Astrocyte of the spinal cord (primary cell): ENCODE measurements at places on chromosomes 7 and 10.

GRCh38 chr7:132838313-132838712, 243.6 kb downstream of the CHCHD3 start:
- DNase-seq = no peak

- DNase-seq = no peak
These were observed 555.4 kb upstream of the POM121L12 start for GRCh38 chr7:52479990-52480389.

DNA sequence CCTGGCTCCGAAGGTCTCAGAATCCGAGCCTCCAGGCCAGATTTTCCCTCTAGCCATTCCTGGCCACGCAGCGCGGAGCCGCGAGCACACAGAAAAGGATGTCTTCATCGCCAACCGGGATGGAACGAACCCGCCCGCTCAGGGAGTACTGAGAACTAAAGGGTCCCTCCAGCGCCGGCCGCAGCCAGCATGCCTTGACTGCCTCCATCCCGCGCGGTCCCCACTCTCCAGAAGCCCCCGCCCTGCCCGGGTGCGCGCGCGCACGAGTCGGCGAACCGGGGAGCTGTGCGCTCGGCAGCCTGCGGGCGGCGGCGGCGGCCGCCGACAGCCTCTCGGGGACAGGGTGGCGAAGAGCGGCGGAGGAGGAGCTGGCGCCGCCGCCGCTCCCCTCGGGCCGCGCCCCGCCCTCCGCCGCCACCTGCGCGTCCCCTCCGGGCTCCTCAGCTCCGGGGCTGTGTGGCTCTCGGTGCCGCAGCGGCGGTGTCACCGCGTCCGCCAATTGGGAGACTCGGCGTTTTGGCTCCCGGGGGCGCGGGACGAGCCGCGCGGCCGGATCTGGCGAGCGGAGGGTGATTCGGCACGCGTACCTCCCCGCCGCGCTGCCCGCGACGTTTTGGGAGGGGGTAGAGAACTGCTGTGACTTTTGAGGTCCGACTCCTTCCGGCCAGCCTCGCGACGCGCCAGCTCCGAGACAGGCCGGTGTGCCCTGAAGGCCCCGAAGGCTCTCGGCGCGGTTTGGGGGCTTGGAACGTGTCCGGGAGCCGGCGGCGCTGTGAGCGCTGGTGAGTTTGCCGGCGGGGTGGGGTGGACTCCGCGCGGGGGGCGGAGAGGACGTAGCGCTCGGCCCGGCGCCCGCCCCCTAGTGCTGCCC, 453 bp upstream of the GALNT17 start:
- DNase-seq = peak; percentile 1

DNA sequence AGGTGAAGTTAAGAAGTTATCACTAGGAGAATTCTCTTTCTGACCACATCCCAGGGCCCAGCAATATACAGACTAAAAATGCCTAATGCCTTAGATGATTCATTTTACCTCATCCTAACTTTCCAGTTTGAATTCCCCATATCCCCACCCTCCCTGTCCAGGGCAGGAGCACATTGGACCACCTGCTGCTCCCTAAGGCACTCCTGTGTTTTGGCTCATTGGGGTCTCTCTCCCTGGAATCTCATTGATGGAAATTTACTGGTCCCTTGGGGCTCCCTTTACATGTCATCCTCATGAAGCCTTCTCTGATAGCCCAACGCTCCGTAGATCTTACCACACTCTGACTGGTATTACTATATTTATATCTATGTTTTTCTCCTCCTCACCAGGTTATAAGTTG, 2.7 kb downstream of the IL2RA start:
- DNase-seq = no peak

- DNase-seq = peak; percentile 67
These were observed 181.4 kb downstream of the ARID5B start for GRCh38 chr10:62082729-62083411.

DNA sequence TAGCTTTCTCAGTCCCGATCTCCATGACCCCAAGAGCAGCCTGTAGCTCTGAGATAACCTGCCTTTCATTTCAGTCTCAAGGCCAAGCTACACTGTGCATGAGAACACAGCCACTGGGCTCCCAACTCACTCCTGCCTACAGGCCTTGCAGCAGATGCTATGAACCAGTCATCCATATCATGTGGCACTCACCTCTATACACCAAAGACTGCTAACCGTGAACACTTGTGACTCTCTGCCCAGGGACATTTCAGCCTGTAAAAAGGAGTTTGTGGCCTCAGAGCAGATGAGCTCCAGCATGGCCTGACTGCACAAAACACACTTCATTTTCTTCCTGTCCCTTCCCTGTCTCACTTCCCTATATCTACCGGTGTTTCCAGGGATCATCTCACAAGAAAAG, 56.9 kb upstream of the NPY start:
- DNase-seq = no peak

DNA sequence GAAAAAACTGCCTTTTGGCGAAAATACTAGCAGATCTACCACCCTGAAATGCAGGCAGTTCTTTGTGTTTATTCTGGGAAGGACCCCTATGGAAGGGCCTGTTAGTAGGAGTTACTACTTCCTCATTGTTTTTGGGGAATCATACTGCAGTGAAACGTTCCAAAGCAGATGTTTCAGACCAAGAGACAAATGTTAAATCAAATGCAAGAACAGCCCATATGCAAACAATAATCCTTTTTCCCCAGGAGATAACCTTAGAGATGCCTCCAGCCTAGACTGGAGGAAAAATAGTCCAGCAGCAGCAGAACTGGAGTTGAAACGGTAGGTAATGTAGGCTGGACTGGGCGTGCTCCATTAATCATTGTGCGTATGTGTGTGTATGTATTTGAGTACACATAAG, 65.9 kb upstream of the VWDE start:
- no peak for DNase-seq

- no peak for DNase-seq
These were observed 152.8 kb upstream of the LRRN3 start for GRCh38 chr7:110938165-110938564.

DNA sequence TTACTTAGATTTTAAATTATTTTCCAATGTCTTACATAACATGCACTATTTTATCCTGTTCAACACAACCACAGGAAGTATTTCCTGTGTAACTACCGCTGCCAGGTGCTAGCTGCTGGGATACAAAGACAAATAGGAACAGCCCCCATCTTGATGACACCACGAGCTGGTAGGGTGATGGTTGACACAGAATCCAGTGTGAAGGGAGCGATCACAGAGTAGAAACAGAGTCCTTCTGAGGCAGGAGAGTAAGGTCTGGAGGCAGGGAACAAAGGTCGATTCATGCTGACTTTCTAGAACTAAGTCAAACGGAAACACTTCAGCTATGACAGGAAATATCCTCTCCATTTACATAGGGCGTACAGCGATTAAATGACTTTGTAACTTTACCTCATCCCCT, 232.3 kb downstream of the ADAM12 start:
- DNase-seq = no peak

DNA sequence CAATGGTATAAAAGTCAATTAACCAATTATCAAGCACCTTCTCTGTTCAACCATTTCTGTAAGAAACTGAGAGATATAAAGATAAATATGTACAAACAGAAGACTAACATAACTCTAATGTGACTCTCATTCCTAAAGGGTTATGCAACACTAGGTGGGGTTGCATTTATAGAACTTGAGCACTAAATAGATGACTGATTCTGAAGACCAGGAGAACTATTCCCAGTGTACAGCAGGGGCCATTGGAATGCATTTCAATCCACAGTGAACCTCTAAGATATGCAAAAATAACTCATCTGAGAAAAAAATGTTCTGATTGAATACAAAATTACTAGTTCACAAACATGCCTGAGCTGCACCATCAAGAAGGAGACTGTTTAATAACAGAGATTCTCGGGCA, 341.2 kb upstream of the STEAP1 start:
- no peak for DNase-seq

DNA sequence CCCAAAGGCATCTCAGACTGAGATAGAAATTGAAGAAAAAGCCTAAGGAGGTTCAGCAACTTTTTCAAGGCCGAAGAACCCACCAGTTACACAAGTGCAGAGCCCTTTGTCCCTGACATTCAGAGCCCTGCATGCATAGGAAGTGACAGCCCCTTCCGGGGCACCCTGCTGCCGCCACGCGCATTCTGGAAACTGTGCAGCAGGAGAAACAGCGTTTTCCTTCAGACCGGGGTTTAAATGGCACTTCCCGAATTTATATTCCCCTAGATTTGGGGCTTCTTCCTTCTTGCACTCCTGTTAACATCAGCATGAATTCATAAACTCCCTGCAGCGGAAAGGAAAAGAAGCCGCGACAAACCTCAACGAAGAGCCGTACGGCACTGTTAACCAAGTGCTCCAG, 190.5 kb upstream of the C7orf33 start:
- no peak for DNase-seq

DNA sequence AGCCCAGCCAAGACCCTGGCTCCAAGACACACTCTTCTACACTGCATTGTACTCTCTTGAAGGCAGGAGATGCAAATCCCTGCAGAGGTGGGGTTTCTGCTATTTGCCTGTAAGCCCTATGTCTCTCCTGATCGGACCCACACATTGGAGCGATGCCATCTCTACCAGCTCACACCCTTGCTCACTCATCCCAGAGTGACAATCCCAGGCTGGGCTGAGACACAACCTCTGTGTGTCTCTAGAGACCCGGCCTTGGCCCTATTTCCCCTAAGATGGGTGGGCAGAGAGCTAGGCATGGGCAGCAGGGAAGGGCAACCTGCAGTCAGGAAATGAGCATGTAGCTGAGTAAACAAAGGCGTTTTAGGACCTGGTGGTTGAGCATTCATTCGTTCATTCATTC, 25.6 kb downstream of the CCDC3 start:
- DNase-seq = no peak

DNA sequence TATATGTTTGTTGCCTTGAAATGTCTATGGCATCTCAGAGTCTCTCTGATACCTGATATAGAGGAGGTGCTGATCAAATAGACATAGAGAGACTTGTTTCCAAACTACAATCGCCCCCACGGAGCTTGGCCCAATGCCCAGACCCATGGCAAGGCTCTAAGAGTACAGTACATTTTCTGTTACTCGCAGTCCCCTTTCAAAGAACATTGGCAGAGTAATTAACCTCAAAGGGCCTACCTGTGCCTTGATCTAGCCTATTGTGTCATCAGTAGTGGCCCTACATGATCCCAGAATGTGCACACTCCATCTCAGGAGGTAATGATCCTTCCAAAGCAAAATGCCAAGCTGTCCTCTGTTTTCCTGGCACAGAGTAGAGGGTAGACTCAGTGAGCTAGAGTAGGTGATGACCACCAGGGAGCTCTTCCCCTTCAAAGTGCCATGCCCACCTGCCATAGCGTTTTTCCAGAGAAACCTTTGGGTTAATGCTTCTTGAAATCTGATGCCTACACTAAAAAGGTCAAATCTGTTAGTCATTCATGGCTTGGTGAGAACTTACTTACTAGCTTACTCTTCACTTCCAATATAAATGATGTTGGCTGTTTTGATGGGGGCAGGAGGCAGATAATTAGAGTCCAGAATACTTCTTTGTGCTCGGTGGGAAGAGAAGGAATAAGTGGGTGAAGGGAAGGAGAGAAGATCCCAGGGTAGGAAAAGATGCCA, 41.2 kb upstream of the ACSL5 start:
- DNase-seq = peak; percentile 3

DNA sequence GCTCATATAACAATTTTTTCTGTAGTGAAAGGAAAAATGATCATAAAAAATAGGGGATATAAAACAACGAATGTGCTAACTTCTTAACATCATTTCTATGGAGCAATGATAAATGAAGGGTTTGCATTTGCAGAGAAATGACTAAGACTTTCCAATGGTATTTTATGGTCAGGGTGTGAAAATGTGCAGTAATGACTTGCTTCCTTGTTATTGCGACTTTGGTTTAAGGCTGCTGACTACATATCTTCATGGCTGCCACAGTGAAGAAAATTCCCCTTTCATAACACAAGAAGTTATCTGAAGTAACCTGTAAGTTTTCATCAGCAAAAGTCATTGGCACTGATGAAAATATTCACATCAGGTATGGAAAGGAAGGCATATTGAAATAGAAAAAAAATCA, 166.1 kb upstream of the NRG3 start:
- no peak for DNase-seq

GRCh38 chr10:132334631-132335188, 2.7 kb downstream of the LRRC27 start:
- no peak for DNase-seq

- DNase-seq = no peak
These were observed 67.7 kb downstream of the NSUN6 start for GRCh38 chr10:18583575-18584270.

DNA sequence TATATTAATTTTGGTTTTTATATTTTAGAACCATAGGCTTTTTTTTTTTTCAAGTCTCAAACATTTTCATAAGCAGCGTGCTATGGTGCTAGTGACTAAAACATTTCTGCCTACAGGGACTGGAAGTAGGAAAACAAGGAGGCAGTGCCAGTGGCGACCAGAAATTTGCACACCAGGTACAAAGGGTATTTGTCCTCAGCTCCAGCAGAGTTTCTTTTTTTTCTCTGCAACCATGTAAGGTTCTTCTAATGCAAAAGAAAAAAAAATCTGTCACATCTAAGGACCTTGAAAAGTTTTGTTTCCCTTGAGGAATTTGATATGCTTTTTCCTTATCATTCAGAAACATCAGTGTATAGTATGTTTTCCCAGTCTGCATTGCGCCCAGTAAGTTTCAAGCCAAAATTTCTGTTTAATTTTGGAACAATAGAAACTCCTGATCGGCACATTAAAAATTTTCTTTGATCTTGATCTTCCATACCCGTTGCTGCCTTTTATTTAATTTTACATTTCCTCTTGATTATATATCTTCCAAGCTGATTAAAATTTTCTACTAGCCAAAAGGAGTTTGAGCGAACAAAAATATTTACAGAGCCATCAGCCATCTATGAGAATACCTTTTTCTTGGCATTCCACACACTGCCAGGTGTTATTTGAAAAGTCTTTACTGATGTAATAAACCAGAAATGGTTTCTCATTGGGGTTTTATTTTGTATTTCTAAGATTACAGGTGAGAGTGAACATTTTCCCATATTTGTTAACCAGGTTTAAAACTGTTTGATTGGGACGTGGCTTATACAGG, 956 bp upstream of the KLHDC10 start:
- DNase-seq = no peak

DNA sequence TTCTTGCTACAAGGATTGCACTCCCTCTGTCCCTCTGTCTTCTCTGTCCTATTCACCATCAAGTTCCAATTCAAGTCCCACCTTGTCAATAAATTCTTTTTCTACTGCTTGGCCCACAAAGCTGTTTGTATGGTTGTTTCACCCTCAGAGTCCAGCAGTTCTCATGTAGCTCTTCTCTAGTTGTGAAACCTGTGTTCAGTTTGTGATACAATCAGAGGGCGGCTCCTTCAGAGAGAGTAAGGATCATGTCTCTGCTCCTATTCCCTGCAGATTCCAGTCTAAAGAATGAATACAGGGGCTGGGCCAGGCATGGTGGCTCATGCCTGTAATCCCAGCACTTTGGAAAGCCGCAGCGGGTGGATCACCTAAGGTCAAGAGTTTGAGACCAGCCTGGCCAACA, 126.6 kb upstream of the BET1 start:
- DNase-seq = no peak

- peak; percentile 54 for DNase-seq
These were observed 129.3 kb downstream of the MYOF start for GRCh38 chr10:93352638-93353383.

- DNase-seq = no peak
These were observed 156.0 kb downstream of the PLCE1 start for GRCh38 chr10:94149702-94150101.
